ENCODE measurements at places on chromosomes 1 and 21.

DNA sequence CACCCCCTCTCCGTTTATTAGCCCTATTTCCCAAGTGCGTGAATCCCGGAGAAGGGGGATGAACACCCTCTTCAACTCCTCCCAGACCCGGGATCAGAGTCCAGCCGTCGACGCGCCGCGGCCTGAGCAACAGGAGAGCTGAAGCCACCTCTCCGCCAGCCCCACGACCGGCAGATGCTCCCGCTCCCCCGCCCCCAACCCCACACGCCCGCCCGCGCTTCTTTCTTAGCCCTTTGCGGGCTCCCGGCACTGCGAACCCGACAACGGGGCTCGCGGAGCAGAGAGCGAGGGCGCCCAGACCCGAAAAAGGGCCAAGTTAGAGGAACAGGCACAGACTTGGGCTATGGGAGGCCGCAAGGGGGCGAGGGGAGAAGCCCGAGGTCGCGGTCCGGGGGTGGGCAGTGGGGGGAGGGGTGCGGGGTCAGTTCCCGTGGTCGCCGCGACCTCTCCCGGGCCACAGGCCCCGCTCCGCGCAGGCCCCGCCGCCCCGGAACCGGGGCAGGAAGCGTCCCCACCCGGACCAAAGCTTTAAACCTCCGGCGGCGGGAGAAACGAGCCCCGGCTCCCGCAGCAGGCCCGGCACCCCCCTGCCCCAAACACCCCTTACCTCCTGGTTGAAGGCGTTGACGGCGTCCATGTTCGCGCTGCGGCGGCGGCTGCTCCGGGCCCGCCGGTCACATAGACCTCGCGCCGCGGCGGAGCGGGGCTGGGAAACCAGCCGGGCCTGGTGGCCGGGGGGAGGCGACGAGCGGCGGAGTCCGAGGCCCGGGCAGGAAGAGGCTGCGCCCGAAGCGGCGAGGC lies 662 bp downstream of the SCAF4 start:
- DNase-seq, result no peak

DNA sequence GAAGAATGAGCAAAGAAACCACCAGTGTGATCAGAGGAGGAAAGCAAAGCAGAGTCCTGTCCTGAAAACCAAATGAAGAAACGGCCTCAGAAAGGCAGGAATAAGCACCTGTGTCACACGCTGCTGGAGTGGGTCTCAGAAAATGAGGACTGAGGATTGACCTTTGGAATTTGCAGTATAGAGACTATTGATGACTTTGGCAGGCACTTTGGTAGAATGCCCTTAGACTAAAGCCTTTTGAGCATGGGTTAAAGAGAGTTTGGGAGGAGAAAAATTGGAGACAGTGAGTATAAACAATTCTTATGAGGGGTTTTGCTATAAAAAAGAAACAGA lies 43.2 kb downstream of the HENMT1 start:
- no peak for DNase-seq

DNA sequence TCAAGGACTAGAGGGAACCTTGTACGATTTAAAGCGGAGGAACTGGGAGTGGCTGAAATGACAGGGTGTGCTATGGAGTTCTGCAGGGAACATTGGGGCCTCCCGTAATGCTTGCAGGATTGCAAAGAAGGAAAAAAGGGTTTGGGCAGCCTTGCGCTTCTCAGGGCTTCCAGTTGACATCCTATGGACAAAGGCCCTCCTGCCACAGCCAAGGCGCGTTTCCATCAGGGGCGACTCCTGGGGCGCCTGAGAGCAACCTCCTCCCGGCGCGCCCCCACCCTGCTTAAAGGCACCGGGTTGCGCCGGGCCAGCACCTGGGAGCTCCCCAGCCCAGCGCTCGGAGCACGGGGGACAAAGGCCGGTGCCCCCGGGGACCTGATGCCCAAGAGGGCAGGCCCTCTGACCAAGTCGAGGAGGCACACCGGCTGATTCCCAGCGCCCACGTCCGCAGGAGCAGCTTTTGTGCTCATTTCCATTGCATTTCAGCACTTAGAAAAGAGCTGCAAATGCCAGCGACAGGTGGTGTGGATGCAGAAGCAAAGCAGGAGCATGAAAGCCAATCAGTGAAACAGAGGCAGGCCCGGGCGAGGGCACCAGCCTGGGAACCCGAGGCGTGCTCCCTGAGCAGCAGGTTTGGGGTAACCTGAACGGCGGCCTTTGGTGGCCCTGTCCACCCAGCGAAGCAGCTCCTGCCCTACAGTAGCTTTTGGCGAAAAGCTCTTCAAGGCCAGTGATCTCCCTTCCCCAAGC lies 17.6 kb upstream of the RNF187 start:
- DNase-seq, result no peak

- DNase-seq, result no peak
Observed at GRCh38 chr1:1562556-1563195, 12.0 kb downstream of the SSU72 start.

DNA sequence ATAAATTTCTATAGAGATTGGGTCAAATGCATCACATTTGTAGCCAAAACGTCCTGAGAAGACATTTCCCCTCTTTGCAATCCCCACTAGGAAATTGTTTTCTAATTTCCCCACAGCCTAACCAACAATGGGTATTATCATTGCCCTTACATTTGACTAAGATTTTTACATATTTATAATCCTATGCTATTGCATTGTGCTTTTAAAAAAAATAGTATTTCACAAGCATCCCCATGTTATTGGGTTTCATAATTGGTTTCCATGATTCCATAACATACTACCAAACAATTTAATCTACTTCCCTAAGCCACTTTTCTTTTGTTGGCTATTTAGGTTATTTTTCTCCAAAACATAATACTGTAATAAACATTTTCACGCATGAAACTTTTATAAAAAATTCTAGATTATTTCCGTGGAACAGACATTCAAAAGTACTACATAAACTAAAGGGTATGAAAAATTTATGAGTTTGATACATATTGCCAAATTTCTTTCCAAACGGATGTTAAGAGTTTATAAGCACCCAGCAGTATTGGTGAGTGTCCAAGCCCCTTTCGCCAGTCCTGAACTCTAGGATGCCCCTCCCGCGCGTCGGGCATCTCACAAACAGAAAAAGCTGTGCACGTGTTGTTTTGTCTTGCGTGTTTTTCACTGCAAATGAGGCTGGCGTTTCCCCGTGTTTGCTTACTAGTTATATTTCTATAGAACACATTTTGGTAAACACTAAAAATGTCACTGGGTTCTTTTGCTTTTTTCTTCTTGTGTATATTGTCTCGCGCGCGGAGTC lies 2.0 kb upstream of the LHX4 start:
- no peak for DNase-seq

DNA sequence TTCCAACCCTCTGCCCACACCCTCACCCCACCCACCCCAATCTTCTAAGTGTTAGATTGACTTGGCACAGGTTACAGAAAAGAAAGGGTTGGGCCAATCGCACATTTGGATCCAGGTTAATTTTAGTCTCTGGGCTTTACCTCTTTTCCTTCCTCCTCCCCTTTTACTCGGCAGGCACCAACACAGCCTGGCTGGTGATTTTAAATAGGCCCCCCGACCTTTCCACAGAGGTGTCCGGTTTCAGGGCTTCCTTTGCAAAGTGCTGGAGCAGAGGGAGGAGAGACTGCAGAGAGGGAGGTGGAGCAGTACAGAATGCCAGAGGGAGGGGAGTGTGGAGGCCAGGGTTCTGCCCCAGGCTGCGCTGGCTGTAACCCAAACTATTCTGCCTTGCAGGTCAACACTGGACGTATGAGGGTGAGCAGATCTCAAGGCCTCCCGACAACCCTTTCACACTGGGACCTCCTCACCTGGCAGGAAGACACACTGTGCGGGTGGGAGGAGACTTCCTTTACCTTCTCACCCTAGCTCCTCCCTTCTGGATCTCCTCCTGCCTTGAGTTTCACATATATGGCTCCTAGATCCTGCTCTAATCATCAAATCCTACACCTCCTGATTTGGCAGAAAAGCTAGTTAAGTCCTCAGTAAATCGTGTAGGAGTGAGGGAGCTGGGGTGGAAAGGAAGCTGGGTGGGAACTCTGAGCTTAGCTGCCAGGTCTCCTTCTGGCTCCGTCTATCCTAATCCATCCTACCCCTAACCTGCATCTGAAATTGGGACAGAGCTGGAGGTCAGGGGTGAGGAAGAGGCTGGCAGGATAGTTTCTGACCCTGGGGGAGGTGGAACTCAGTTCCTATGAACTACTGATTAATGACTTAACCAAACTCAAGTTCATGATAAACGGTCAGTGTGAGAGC lies 2.4 kb downstream of the CA14 start:
- DNase-seq, result no peak

DNA sequence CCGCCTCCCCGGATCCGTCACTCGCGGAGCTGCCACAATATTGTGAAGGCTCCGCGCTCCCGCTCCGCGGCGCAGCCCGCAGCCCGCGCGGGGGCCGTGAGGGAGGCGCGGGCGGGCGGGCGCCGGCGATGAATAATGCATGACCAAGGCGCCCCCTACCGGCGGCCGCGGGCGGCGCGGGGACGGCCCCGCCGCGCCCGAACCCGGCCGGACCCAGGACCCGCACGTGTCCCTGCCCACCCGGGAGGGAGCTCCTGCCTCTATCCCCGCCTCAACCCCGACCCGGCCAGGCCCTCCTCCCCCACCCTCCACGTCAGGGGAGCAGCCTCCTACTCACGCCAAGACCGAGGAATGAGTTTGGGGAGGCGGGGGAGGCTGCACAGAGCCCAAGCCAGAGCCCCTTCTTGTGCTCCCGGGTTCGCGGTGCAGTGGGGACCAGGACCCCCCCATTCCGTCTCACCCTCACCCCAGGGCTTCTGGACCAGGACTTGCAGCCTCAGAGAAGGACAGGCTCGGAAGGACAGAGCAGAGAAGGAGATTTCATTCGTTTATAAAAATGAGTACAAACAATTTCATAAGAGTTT lies 70.8 kb upstream of the CASZ1 start:
- no peak for DNase-seq

DNA sequence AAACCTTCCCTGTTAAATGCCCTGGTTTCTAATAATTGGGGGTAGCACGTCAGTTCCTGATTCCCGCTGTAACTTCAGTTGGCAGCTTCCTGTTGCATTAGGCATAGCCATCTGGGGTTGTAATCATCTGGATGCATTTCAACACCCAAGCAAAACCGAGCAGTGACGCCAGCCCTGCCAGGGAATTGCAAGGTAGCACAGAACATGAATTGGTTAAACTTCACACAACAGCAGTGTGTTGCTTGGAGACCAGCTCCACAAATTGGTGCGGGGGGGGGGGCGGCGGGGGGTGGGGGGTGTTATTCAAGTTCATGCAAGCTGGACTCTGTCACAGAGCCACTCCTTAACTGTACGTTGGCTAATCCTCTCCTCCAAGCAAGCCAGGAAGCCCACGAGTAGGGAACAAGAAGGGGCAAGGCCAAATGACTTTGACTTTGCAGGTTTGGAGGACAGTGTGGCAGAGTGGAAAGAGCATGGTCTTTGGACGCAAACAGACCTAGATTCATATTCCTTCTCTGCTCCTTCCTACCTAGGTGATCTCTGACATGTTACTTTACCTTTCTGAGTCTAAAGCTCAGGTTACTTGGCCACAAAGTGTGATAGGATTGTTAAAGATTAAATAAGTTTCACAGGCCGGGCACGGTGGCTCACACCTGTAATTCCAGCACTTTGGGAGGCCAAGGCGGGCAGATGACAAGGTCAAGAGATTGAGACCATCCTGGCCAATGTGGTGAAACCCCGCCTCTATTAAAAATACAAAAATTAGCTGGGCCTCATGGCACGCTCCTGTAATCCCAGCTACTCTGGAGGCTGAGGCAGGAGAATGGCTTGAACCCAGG lies 4.7 kb downstream of the LAX1 start:
- peak; percentile 72 for DNase-seq

DNA sequence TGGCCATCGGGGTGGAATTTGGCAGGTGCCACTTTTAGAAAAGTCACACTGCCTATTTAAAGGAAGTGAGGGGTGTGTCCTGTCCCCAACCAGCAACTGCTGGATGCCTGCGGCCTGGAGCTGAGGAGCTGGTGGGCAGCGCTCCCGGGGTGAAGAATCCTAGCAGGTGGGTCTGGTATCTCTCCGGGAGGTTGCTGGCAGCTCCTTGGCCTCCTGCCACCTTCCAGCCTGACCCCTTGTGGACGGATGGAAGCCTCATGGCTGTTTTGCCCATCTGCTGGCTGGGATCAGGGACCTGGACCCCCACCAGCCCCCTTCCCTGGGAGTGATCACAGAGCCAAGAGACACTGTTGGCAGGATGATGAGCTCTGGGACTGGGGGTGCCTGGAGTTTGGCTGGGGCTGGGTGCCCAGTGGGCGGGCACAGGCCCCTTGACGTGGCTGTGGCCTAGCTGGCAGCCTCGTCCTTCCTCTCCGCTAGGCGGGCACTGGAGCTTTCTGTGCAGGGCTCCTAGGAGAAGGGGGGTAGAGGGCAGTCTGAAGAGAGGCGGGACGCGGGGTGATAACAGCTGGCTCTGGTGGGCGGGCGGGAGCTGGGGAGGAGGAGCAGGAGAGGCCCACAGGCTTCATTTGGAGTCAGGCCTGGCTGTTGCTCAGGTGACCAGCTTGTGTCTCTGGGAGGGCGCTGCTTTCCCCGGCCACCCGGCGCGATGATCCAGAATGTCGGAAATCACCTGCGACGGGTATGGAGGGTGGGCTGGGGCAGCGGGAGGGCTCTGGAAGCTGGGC lies at the start of gene ACOT11:
Gene ACOT11, plus strand, starts transcription at position 628 of the 788 bp plus-strand sequence. Its CDS starts 82 bp downstream, at position 710.
- peak; percentile 81 for DNase-seq

GRCh38 chr1:36918604-36919003 lies 115.7 kb downstream of the GRIK3 start:
- no peak for DNase-seq

DNA sequence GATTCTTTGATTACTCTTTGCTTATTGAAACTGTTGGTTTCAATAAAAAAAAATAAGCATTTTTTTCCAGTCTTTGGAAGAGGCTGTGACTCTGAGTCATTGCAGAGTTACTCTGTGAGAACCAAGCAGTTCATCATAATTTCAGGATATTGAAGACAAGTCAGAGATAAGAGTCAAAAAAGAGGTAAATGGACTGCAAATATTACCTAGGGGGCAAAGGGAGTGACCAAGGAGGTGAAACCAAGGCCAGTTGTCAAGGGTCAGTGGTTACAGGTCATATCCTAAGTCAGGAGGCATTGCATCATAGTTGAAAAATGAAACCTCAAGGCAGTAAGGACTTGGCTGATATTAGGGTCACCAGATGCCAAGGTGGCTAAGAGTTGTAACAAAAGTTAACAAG lies 597.1 kb upstream of the USP24 start:
- no peak for DNase-seq

DNA sequence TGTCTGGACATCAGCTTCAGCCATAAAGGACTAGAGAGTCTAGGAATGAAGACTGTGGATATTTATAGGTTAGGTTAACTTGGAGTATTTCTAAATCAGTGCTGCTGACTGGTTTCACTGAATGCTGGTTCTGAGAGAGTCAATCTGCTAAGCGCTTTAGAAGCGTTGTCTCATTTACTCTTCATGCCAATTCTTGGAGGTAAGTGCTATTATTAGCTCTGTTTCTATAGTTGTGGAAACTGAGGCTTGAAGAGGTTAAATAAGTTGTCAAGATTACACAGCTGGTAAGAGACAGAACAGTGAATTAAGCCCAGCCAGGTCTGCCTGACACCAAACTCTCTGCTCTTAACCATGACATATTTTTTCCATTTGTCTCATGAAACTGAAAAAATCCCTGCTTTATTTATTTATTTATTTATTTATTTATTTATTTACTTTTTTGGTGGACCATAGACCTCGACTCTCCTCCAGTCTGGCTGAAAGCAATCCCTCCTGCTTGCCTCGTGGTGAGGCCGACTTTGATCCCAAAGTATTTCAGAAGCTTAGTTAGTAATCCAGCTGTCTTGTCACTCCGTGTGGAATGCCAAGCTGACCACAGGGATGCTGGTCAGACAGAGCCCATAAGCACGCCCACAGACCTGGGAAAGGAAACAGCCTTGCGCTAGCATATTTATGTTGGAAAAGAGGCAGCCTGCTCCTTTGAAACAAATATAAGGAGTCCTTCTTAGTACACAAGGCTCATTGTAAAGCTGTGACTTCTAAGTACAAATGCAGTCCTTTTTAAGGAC lies 16.9 kb downstream of the NTMT2 start:
- no peak for DNase-seq

GRCh38 chr1:58434181-58434580 lies 112.3 kb downstream of the OMA1 start:
- DNase-seq, result no peak
